ENCODE measurements at places on chromosomes 2 and 18.
A peak's percentile ranks its signal among the peaks of the same experiment; 100 is the strongest.

DNA sequence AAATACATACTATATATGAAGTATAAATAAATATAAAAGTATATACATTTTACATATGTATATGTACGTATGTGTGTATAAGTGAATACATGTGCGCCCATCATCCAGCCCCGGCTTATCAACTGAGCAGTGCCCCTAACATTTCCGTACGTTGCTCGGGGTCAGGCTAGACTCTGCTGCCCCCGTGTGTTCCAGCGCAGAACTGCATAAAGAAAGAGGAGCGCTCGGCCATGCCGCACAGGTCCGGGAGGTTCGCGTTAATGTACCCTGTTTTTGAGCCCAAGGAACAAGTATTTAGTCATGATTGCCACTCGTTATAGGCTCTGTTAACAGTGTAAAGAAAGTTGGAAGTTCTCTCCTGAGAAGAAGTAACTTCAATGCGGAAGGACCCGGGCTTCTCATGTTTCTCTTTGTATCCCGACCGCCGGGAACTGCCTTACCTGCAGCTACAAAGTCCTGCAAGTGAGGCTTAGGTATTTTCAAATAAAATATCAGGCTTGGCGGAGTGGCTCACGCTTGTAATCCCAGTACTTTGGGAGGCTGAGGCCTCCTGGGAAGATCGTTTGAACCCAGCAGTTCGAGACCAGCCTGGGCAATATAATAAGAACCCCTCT, 55.7 kb downstream of the CD8B2 start:
- DNase-seq, result peak; percentile 62

- no peak for DNase-seq
Observed at GRCh38 chr2:237059155-237059875, 26.4 kb upstream of the COPS8 start.

DNA sequence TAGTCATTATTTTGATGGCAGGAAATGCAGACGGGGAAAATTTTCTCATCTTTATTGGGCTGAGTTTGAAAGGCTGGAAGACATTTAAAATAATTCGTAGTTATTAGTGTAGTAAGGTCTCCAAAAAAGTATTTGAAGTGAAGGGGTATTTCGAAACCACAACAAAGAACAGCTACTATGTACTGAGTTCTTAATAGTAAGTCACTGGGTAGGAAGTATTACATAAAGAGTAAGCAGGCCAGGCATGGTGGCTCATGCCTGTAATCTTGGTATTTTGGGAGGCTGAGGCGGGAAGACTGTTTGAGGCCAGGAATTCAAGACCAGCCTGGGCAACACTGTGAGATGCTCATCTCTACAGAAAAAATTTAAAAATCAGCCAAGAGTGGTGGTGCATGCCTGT, 113.6 kb downstream of the MEP1B start:
- DNase-seq, result no peak

GRCh38 chr2:173355132-173355865, 627 bp downstream of the CDCA7 start:
- no peak for DNase-seq

DNA sequence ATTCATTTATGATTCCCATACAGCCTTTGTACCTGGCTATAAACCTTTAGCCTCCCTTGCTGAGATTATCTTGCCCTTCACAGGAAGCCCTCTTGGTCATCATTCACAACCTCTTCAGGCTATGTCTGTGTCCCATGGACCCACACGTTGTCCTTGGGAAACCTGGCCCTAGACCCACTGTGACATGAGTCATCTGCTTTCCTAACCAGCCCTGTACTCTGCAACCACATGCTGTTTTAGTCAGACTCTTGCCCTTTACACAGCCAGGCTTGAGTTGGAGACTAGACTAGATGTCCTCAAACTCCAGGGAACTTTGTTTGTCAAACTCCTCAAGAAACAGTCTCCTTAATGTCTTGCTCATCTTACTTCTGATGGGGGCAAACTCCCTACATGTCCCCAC, 229.3 kb upstream of the ZSWIM2 start:
- no peak for DNase-seq

DNA sequence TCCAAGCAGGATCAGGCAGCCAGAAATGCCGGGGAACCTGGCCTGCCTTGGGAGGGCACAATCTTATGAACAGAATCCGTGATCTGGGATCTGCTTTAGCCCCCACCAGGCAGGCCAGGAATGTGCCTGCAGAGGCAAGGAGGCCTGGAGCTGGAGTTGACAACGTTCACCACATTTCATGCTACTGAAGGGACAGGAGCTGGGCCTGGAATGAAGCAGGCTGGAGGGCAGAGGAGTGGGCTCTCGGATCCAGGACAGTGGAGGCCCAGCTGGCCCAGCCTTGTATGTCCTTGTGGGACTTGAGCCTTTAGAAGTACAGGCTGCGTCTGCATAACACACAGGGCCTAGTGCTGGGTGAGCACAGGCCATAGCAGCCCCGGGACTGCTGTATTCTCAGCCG, 91.8 kb downstream of the KLHL29 start:
- DNase-seq, result no peak

DNA sequence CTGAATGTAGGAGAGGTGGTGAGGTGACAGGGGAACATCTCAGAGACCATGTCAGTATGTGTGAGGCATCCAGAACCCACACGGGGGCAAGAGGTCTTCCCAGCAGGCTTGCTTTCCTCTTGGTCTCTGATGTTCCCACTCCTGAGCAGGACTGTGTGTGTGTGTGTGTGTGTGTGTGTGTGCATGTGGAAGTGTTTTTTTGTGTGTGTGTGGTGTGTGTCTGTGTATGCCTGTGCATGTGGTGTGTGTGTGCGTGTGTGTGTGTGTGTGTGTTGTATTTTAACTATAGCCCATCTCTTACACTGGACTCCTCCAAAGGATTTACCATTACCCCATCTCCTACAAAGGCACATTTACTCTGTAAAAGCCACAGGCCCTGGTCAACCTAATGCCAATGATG, 40.4 kb downstream of the SLC4A5 start:
- DNase-seq, result no peak

DNA sequence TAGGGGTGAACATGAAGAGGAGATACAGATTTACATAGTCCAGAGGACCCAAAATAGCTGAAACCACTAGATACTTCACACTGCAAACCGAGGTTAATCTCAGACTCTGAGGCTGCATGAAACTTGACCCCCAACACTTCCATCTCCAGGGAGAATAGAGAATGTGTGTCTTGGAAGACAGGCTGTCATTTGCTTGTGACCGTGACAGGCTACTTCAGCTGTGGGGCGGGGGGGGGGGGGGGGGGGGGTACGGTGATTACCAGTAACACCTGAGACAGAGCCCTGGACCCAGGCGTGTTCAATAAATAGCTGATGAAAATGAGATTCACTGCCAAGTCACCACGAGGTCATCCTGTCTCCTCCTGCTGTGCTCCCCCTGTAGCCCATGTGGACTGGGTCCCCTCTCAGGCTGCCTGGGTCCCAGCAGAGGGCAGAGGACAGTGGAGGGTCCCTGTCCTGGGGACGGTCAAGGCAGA, 5.7 kb upstream of the KLHL29 start:
- no peak for DNase-seq

DNA sequence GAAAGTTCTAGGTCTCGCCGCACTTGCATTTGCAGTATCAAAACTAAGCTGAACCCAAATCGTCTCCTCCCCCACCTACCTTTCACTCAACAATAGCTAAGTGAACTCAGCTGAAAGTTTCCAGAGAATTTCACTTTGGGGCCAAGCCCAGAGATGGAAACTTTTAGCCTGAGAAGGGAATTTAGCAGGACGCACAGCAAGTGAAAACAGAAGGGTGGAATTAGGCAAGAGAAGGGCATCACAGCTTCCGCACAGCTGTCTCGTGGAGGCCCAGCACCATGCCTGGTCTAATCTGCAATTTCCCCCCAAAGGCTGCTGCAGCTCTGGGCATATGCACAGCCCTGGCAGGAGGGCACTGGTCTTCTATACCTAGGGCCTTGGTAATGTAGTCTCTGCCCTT, 262.0 kb downstream of the TNS1 start:
- DNase-seq, result no peak

DNA sequence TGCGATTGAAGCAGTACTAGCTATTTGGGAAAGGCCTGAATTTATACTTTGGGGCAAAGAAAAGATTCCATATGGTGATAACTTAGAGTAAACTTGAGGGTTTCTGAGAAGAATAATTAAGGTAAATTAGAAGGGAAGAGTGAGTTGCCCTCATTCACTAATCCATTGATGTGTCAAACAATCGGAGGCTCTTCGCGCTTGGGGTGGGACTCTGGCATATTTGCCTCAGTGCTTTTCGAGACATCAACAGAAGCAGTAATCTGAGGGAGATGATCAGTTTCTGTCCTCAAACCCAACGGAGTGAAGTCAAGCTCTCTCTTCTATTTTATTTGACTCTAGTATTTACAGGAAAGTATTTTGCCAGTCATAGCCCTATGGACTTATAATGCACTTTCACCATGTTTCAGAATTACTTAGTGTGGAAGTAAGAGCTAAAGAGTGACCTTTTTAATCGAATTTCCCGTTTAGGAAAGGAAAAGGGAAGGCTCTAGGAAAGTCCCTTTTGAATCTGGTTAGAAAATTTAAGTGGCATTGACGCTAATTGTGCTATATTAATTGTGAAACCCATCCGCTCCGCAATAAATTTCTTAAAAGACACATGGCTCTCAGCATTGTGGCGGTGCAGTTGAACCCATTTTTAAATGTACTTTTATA, 1.3 kb downstream of the RAB10 start:
- no peak for DNase-seq

DNA sequence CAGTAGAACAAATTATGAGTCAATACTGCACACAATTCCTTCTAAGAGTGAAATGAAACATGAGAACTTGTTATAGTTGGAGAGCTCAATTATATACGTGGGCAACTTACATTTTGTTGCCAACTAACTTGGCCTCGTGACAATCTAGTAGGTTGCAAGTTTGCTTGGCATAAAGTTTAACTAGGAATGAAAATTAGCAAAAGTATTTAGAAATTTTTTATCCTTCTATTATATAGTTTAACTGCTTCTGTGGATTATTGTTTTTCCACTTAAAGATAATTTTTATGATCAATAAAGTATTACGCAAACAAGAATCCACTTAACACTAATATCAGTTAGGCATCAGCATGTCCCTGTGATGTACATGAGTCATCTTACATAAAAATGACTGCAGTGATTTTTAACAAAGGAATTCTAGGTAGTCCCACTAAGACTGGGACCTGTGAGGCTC, 41.1 kb downstream of the FAM124B start:
- DNase-seq, result no peak

DNA sequence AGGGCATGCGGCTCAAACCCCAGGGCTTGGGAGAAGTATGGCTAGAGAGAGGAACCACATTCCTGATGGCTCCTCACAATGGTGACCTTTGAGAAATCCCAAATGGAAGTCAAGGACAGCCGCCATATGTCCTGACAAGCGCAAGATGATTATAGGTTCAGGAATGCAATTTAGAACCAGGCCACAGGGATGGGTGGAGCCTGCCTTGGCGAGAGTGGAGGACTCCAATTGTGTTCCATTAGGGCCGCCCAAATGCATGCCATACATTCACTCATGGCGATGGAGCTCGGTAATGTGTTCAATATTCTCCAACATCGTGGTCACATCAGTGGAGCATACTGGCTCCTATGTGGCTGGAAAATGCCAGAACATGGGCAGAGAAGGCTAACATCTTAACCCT, 662.9 kb upstream of the ID2 start:
- no peak for DNase-seq

- no peak for DNase-seq
Observed at GRCh38 chr2:120431386-120432292, 85.7 kb downstream of the INHBB start.

DNA sequence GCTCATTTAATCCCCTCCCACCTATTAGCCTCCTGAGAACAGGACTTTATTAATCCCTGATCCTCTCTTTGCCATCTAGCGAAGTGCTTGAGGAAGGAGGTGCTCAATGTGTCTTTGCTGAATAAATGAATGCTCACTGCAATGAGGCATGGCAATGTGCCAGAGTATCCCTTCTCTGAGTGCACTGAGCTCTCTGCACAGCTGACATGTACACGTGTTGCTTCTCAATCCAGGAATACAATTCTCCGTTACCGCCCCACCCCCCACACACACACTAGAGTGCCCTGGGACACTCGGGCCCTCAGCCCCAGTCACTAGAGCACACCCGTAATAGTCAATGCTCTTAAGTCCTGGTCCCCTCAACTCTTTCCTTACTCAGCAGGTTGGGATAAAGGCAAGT, 41.4 kb downstream of the FAM178B start:
- DNase-seq, result peak; percentile 38

DNA sequence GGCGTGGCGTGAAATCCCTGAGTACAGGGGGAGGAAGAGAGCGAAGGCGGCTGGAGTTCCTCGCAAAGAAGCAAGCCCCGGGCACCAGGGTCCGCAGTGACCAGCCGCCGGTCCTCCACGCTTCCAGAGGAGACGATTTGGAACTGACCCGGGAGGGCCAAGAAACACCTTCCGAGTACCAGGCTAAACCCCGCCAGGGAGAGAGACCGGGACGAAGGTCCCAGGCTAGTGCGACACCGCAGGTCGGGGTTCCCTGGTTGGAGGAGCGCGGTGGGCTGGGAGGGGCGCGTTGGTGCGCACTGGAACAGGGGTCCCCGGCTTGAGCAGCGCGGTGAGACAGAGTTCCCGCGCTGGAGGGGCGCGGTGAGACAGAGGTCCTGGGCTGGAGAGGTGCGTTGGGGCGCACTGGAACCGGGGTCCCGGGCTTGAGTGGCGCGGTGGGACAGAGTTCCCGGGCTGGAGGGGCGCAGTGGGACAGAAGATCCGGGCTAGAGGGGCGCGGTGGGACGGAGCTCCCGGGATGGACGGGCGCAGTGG, 901 bp downstream of the WDFY1 start:
- DNase-seq, result no peak

- DNase-seq, result no peak
Observed at GRCh38 chr2:229868794-229869193, 53.0 kb downstream of the TRIP12 start.

GRCh38 chr2:112166806-112167499, 28.8 kb downstream of the FBLN7 start:
- DNase-seq, result no peak

DNA sequence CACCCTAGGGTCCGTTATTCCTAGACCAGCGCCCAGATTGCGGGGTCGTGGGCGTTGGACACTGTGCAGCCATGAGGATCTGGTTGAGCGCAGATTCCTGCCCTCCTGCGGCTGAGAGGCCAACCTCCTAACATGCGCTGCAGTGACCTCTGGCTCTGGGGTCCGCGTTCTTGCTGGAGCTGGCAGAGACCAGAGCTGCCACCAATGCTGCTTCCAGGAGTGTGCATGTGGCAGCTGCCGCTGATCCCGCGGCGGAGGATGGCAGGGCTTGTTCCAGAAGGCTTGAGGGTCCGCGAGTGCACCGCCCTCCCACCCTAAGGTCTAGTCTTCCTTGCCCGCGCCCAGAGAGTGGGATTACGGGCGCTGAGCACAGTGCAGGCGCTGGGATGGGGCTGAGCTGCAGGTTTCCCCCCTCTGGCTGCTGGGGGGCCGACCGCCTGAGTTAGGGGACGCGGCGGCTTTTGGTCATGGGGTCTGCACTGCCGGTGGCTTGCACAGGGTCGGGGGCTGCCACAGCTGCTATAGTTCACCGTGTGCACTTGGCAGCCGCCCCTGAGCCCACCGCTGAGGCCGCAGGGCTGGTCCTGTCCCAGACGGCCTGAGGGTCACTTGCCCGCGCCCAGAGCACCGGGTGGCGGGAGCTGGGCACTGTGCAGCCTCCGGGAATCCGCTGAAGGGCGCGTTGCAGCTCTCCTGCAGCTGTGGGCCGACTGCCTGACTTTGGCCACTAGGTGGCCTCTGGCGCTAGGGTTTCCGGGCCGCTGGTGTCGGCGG, 145.9 kb downstream of the CCDC74A start:
- DNase-seq, result peak; percentile 87

All from midbrain (tissue), 1 donor.